ENCODE measurements at places on chromosomes 2 and 18.

GRCh38 chr18:28183418-28184078, 6.6 kb upstream of the CDH2 start:
- no peak for DNase-seq

GRCh38 chr2:162487816-162488215, 143.9 kb downstream of the GCA start:
- no peak for DNase-seq

DNA sequence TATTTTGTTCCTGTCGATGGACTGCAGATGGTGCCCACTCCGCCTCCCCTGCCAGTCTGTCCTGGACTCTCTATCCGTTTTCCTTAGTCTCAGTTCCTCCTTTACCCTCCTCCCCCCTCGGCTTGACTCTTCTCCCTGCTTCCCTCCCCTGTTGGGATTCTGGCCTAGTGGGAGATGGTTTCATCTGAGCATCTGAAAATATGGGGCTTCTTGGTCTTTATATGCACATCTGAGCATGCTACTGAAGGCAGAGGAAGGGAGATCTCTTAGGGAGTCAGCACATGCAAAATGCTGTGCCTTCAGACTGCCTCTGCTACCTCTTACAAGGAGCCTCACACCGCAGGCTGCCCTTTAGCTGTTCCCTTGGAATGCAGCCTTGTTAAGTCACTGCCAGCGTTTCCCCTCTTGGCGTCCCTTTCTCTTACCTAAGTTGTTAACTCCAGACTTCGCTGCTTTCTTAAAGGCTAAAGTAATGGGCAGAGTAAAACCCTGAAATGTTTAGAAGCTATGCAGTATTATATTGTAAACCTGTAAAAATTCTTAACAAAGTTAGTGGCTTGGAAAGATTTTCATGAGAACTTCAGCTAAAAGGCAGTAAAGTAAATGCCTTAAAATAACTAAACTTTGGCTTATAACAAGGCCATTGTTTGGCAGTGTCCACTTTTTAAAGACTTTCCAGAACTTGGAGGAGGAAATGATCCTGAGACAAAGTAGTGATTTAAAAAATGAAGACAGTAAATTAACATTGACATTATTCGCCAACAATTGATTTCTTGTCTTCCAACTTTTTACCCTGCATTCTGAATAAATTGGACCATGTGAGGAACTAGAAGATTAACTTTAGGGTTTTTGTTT, 49.8 kb downstream of the LDLRAD4 start:
- no peak for DNase-seq

- no peak for DNase-seq
Measured at GRCh38 chr18:80259610-80260009, 12.3 kb upstream of the PARD6G start.

- no peak for DNase-seq
Measured at GRCh38 chr2:153197402-153198386, 280.9 kb downstream of the RPRM start.

DNA sequence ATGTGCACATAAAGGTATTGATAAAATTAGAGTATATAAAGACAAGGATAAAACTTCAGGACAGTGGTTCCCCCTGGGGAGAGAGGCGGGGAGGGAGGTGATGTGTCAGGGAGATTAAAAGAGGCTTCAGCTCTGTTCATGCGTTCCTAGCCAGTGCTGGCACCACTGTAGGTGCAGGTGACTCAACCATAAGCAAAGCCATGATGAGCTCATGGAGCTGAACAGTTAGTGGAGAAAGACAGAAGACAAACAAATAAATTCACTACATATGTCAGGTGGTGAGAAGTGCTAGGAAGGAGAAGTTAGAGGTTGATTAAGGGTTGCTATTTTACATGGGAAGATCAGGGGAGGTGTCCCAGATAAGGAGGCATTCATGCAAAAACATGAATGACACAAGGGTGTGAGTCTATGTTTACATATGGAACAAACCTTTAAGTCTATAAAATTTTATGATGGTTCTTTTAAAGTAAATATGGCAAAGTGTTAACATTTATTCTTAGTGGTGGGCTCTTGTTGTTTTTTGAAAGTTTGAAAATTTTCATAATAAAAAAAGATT, 136.0 kb downstream of the ANKRD44 start:
- no peak for DNase-seq

DNA sequence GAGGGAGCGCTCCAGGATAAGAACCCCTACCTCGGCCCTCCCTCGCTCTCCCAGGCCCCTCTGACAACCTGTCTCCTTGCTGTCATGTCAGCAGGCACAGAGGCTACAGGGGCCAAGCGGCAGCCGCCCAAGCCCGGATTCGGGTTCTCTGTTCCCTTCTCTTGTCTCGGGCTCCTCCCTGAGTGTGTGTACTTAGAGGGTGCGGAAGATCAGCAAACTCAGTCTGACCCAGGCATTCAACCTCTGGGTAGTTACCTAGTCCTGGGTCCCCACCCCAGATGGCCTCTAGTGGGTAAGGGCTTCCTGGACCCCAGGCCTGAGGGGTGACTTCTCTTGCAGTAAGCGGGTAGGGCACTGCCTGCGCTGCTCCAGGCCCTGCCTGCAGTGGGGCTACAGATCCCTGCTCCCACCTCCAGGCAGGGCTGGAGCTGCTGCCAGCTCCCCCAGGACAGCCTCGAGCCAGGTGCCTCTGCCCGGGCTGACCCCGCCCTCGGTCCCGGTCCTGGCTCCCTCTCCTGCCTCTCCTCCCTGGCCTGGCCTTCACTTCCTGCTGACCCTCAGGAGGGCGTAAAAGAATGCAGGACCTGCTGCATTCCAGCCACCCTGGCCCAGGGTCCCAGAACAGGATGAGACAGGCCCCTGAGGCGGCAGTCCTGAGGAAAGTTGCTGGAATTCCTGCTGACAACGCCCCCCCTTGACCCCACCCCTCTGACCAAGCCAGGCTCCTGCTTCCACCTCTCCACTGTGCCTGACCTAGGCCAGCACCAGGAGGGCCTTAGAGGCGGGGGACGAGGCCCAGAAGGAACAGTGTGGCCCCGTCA, 22.0 kb downstream of the GPC1 start:
- no peak for DNase-seq

- no peak for DNase-seq
Measured at GRCh38 chr2:241686324-241686649, 328 bp downstream of the DTYMK start.

GRCh38 chr2:74004212-74005182, 19.8 kb downstream of the TET3 start:
- DNase-seq, result no peak

GRCh38 chr2:45496869-45497268, 114.2 kb downstream of the SRBD1 start:
- no peak for DNase-seq

DNA sequence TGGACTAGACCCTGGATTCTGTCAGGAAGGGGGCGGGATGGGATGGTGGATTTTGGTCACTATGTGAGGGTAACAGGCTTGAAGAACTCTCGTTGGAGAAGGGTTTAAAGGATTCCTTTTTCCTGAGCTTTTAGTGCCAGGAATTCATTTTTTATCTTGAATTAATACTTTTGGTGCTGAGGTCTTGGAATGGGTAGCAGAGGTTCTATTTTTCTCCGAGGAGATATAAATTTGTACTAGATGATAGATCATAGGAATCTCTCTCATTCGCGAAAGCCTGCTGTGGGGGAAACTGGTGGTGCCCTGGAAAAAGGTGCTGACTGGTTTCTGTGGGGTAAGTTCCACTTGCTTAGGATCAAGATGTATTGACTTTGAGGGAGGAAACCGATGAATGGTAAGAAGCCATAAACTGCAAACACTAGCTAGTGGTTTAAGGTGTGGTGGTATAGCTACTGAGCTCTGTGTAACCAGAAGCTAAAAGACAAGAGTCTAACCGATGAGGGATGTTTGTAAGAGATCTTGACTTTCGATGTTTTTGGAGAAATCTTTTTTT, 706 bp downstream of the AGPS start:
- DNase-seq, result no peak

DNA sequence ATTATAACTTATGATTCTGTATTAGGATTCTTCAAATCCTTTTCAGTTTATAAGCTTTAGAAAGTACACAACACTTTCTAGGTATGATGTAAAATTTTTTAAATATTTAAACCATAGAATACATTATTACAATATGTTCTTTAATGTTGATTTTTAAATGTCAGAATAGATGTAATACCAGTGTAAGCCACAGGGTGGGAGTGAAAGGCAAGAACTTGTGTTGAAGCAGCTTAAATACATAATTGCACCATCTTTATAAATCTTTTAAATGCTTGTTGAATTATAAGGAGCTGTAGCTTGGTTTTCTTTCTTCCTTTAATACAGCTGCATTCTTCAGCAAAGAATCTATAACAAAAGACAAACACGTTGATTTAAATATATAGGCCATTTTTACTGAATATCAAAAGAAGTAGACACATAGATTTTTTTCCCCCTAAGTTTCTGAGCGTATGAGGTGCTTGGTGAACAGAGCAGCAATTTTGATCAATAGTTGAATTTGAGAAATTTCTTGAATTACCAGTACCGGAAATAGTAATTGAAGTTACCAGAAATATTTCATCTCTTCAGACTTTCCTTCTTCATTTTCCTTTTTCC, 63.0 kb downstream of the TANK start:
- no peak for DNase-seq

GRCh38 chr2:72145289-72145657, 2.4 kb downstream of the CYP26B1 start:
- DNase-seq, result no peak

GRCh38 chr2:236711440-236711839, 141.8 kb downstream of the ACKR3 start:
- no peak for DNase-seq

GRCh38 chr2:205952282-205952681, 133.7 kb downstream of the INO80D start:
- no peak for DNase-seq

DNA sequence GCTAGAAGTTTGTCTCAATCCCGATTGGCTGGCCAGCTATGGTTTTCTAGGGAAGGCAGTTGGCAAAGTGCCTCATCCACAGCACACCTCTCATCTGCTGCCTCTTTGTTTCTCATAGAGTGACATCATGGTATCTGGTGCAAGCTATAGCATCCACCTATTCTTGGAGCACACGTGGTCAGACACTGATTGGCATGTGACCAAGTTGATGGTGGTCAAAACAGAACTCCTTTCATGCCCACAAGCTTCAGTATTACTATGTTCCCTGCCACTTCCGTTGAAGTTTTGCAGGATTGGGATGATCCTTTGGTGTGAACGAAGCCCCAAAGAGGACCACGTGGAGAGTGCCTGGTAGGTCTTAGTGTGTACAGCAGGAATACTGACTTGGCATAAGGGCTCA, 28.8 kb downstream of the TTC32 start:
- no peak for DNase-seq

DNA sequence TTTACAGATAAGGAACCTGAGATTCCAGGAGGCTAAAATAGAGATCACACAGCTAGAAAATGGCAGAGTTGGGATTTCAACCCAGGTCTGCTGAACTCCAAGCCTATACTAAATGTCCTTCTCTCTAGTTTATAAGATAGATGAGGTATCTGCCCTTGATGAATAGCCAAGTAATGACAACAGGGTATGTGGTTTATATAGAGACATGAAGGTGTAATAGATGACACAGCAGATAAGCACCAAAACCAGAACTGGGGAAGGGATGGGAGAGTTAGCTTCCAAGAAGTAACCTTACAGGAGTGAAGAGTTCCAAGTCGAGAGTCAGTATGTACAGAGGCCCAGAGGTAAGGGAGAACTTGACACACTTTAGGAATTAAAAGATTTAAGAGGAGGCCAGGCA, 104.7 kb upstream of the UBXN4 start:
- no peak for DNase-seq

DNA sequence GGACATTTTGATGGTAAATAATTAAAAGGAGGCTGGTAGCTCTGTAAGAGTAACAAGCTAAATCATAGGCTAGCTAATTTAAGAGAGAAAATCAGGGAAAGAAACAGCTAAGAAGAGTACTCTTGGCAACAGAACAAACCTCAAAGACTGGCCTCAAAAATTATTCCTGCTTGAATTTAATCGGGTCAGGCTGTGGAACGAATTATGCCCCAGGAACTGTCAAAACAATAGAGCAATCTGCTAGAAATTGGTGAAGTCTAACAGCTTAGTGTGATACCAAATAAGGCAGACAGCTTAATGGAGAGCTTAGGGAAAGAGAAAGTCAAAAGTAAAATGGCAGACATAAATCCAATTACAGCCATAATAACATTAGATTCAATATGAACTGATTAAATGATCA, 215.7 kb downstream of the MREG start:
- DNase-seq, result no peak

- DNase-seq, result no peak
Measured at GRCh38 chr2:128264881-128265607, 53.6 kb downstream of the HS6ST1 start.

DNA sequence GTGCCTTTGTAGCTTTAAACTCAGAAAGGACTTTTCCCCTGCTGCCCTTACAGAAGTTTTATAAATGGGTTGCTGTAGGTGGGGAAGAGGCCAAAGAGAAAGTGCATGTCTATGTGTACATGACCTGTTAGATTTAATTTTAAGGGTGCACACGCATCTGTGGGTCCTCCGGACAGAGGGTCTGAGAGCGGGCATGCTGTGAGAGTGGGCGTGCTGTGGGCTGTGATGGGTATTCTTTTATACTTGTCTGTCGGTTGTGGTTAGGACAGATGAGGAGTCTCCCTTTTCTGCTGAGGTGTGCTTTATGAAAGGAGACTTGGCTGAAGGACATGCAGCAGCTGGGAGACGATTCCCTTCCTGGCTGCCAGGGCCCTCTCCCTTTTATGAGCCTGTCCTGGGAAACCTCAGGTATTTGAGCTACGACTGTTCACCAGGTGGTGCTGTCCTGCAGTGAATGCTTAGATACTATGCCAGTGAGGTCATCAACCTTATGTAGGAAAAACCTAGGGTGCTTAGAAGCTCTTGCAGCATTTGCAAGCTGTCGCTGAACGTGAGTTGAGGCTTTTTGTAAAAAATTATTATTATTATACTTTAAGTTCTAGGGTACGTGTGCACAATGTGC, 67.5 kb downstream of the TANC1 start:
- DNase-seq, result no peak

- DNase-seq, result no peak
Measured at GRCh38 chr2:222743251-222743812, 71.9 kb downstream of the MOGAT1 start.

GRCh38 chr18:50982086-50982801, 14.4 kb downstream of the ELAC1 start:
- DNase-seq, result no peak

- no peak for DNase-seq
Measured at GRCh38 chr2:239874636-239875356, 150.3 kb downstream of the NDUFA10 start.

- DNase-seq, result no peak
Measured at GRCh38 chr2:142483653-142484052, 352.8 kb upstream of the LRP1B start.
